T-helper 22 cell (primary cell): ENCODE measurements at places on chromosomes 7 and 10.

DNA sequence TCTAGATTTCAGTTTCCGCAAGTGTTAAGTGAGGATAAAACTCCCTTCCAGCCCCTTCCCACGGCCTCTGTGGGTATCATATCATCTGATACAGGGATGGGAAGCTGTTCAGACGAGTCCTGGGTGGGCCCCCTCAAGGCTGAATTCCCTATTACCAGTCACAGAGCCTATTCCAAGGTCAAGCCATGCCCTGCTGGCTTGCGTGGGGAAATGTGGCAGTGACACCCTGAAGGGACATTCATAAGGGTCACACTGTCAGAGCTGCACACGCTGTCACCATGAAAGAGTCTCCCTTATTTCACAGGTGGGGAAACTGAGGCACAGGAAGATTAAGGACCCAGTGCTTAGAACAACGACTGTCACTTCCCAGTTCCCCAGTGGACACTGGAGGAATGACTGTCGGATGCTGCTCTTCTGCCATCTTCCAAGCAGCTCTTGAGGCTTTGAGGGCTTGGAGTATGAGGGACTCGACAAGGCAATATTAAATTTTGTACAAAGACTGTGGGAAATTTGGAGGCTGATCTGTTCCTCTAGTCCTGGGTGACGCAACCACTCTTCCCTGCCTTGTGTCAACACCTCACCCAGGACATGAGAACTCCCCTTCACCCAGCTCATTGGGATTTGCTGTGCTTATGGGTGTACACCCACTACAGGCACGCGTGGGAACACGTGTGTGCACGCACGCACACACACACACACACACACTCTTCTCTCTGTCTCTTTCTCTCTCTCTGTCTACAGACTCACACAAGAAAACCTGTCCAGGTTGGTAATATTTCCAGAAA, 386.0 kb downstream of the RPS24 start:
- DNase-seq = no peak

- DNase-seq = no peak
Observed at GRCh38 chr10:71187600-71187999, 24.8 kb upstream of the UNC5B start.

DNA sequence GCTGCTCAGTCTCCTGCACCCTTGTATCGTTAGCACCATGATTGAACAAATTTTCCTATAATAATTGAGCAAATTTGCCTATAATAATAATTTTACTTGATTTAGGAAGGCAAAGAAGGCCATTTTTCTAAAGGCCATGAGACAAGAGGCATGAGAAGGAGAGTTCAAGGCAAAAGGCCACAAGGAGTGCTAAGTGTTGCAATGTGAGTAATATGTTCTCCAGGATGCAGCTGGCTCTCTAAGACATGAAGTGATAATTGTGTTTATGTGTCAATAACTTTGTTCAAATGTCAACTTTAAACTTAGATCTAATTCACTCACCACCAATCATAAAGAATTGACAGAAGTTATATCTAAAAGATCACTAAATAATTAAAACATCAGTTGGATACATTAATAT, 53.8 kb downstream of the SGCE start:
- no peak for DNase-seq

DNA sequence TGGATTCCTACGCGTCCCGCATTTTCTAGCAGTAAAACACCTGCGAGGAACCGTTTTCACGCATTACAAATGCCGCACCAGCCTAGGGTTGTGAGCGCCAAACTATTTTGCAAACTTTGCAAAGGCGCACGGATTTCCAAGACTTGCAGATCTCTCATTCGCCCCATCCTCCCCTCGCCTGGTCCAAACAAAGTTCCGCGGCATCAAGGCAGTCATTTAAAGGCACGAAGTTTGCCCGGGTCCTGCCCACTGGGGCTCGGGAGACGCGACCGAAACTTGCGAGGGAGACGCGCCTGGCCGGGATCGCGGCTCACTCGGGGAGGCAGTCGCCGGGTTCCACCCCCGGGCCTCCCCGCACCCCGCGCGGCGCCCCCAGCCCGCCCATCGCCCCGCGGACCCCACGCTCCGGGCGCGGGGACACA, 613 bp downstream of the USP6NL start:
- no peak for DNase-seq

DNA sequence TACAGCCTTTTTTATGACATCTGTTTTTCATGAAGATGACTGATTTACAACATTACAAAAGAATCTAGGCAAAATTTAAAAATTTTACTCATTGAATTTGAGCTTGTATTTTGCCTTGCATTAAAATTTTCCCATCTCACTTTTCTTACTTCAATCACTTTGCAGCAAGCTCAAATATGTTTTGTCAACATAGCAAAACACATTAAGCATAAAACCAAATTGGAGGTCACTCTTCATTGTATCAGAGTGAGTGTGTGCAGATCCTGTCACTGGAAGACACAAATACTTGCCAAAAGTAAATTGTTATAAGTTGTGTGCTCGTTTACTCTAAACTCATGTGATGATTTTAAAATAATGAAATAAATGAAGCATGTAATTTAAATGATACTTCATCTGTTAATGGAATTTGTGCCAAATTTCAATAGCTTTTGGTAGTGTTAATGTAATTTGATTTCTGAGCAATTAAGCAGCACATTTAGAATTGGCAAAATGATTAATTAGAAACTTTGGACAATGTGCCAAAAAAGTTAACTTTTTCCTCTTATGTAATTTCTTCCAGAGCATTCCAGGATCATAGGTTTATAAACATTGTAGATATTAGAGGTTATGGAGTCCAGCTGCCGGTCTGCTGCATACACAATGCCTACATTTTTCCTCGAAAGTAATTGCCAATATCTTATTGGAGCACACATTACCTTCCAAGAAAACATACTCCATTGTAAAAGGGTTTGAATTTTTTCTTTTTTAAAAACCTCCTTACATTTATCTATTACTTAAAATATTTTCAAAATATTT, 1078.2 kb upstream of the LRRTM3 start:
- no peak for DNase-seq

DNA sequence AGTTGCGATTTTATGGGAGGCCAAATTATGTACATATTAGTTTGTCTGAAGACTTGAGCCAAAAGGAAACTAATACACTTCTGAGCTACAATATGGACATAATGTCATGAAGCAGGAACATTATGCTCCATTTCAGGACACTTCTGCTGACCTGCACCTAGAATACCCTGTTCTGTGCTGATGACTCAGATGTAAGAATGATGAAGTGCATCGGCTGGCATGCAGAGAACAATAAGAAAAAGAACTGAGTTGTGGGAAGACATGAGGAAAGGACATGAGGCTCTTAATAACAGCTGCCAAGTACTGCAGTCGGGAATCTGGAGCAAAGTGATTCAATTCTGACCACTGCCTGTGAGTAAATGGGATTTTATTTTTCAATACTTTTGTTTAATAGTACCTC, 192.9 kb upstream of the VSTM2A start:
- DNase-seq = no peak
